Upper lobe of left lung (tissue), 6 donors: ENCODE measurements at places on chromosomes 2 and 18.

GRCh38 chr2:17231394-17231965 lies 286.8 kb downstream of the RAD51AP2 start:
- H3K27me3 ChIP-seq: no peaks in the 10 kb centered on the region
- DNase-seq: no peak
- H3K36me3 ChIP-seq: no peaks in the 10 kb centered on the region
- no peak overlapping the region for H3K4me3 ChIP-seq
- no peaks in the 10 kb centered on the region for H3K4me1 ChIP-seq

DNA sequence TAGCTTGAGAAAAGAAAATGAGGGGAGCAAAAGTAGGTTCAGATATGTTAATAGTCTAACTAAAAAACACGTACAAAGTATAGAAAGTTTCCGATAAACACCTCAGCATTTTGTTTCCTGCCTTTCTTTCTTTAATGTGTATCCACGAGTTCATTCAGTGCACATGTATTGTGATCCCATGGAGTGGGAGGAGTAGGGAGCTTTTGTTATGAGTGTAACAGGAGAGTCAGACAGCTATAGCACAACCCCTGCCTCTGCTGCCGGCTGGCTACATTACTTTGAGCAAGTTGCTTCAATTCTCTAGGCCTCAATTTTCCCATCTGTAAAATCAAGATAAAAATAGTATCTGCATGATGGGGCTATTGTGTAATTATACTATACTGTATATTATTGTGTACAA lies 249.2 kb upstream of the FIGN start:
- no peaks in the 10 kb centered on the region for H3K36me3 ChIP-seq
- no peak overlapping the region for H3K27ac ChIP-seq
- DNase-seq: no peak
- H3K27me3 ChIP-seq: no peaks in the 10 kb centered on the region
- H3K4me1 ChIP-seq: no peaks in the 10 kb centered on the region

GRCh38 chr2:237660381-237660900 lies 33.1 kb downstream of the LRRFIP1 start:
- no peaks in the 10 kb centered on the region for H3K36me3 ChIP-seq
- H3K4me1 ChIP-seq: peaks cover 19% of the 10 kb centered on the region
- H3K27me3 ChIP-seq: no peaks in the 10 kb centered on the region
- H3K4me3 ChIP-seq: no peak overlapping the region

- no peak overlapping the region for H3K27ac ChIP-seq
- H3K4me1 ChIP-seq: no peaks in the 10 kb centered on the region
- no peak for DNase-seq
- H3K27me3 ChIP-seq: no peaks in the 10 kb centered on the region
- no peak overlapping the region for H3K4me3 ChIP-seq
- no peaks in the 10 kb centered on the region for H3K36me3 ChIP-seq
These were observed 71.9 kb downstream of the ADD2 start for GRCh38 chr2:70696142-70696541.

DNA sequence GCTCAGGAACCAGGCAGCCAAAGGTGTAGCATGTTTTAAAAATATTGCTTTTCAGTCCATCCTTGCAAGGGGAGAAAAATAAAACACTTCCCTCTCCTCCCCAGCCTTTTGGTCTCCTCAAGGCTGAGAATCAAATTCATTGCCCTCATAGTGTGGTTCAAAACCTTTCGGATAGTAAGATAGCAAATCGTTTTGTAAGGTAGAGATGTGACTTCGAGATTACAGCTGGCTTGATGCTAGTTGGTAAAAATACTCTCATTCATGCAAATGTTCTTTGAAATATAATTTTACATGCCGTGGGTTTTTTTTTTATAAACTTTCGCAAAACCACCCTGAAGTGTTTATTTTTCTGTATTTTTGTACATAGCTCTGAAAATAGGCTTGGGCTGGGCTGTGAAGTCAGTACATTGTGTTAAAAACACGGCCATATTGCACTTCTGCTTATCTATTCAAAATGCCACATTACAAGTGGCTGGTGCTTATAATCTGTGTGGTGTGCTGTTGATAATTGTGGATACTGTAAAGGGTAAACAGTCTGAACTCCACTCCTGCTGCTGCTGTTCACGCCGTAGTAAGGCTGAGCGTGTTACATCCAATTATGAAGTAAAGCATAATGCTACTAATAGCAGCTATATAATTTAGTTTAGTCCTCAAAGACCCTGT lies 172.0 kb upstream of the SIX3 start:
- no peak overlapping the region for H3K4me3 ChIP-seq
- no peaks in the 10 kb centered on the region for H3K27me3 ChIP-seq

GRCh38 chr2:656676-657075 lies 20.5 kb downstream of the TMEM18 start:
- no peak for DNase-seq
- H3K27me3 ChIP-seq: no peaks in the 10 kb centered on the region
- no peaks in the 10 kb centered on the region for H3K4me1 ChIP-seq

- no peak overlapping the region for H3K4me3 ChIP-seq
- peaks cover 40% of the 10 kb centered on the region for H3K4me1 ChIP-seq
- peak overlapping the region; percentile 76 for H3K27ac ChIP-seq
- no peaks in the 10 kb centered on the region for H3K27me3 ChIP-seq
- no peaks in the 10 kb centered on the region for H3K36me3 ChIP-seq
These were observed 15.2 kb downstream of the INPP5D start for GRCh38 chr2:233075141-233075965.

GRCh38 chr2:48459921-48460320 lies 70.0 kb upstream of the STON1 start:
- no peak overlapping the region for H3K27ac ChIP-seq
- H3K27me3 ChIP-seq: no peaks in the 10 kb centered on the region
- no peak for DNase-seq

GRCh38 chr18:51339856-51340255 lies 142.4 kb upstream of the MEX3C start:
- no peaks in the 10 kb centered on the region for H3K36me3 ChIP-seq
- H3K27ac ChIP-seq: no peak overlapping the region
- H3K27me3 ChIP-seq: no peaks in the 10 kb centered on the region
- H3K4me3 ChIP-seq: no peak overlapping the region
- no peak for DNase-seq

GRCh38 chr2:218026244-218026643 lies 23.4 kb upstream of the TNS1 start:
- H3K36me3 ChIP-seq: no peaks in the 10 kb centered on the region
- peaks cover 13% of the 10 kb centered on the region for H3K4me1 ChIP-seq
- H3K4me3 ChIP-seq: no peak overlapping the region
- no peaks in the 10 kb centered on the region for H3K27me3 ChIP-seq
- H3K27ac ChIP-seq: no peak overlapping the region

- H3K27ac ChIP-seq: peak overlapping the region; percentile 89
- H3K4me1 ChIP-seq: peaks cover 15% of the 10 kb centered on the region
- H3K36me3 ChIP-seq: no peaks in the 10 kb centered on the region
- DNase-seq: peak; percentile 62
- peak overlapping the region; percentile 98 for H3K4me3 ChIP-seq
These were observed 302 bp downstream of the TXNL4A start for GRCh38 chr18:79988071-79988450.

DNA sequence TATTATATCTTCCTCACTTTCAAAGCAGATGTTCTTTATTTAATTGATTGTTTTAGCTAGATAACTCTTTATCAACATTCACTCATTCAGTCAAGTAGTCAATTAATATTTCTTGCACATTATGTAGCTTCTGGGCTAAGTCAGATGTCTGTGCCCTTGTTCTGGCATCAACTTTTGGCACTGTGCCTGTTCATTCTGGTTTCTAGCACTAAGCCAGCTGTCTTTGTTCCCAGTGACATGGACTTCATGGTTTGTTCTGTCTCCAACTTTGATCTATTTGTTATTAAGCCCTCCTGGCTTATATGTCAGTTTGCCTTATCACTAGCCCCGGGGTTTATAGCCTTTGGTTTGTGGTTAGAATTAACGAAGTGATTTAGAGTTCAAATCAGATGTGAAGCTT lies 247.9 kb upstream of the SYT4 start:
- no peak overlapping the region for H3K4me3 ChIP-seq
- H3K36me3 ChIP-seq: no peaks in the 10 kb centered on the region
- no peaks in the 10 kb centered on the region for H3K27me3 ChIP-seq
- H3K4me1 ChIP-seq: no peaks in the 10 kb centered on the region
- DNase-seq: no peak
- no peak overlapping the region for H3K27ac ChIP-seq

DNA sequence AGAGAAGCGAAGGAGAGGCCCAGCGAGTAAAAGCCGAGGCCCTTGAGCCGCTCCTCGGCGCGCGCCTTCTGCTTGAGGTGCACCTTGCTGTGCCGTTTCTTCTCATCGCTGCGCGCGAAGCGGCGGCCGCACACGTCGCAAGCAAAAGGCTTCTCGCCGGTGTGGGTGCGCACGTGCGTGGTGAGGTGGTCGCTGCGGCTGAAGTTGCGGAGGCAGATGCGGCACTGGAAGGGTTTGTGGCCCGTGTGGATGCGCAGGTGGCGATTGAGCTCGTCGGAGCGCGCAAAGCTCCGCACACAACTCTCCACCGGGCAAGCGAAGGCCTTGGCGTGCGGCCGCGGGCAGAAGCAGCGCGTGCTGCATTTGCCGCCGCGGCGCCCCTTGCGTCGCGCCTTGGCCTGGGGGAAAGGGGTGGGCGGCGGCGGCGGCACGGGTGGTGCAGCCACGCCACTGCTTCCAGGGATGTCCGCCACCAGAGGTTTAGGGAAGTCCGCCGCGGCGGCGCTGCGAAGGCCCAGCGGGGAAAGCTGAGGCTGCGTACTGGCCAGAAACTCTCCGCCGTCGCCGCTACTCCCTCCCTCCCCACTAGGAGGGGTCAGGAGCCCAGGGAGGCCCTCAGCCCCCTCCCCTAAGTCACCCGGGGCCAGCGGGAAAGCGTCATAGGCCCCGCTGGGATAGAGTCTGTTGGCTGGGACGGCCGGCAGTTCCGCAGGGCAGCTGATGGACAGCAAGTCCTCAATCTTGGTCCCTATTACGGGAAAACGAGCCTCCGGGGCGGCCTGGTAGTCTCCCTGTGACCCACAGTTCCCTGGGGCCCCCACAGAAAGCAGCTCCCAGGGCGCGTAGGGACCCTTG lies 1.7 kb downstream of the EGR4 start:
- DNase-seq: peak; percentile 83
- H3K36me3 ChIP-seq: no peaks in the 10 kb centered on the region
- H3K27me3 ChIP-seq: peaks cover 54% of the 10 kb centered on the region
- no peak overlapping the region for H3K27ac ChIP-seq

DNA sequence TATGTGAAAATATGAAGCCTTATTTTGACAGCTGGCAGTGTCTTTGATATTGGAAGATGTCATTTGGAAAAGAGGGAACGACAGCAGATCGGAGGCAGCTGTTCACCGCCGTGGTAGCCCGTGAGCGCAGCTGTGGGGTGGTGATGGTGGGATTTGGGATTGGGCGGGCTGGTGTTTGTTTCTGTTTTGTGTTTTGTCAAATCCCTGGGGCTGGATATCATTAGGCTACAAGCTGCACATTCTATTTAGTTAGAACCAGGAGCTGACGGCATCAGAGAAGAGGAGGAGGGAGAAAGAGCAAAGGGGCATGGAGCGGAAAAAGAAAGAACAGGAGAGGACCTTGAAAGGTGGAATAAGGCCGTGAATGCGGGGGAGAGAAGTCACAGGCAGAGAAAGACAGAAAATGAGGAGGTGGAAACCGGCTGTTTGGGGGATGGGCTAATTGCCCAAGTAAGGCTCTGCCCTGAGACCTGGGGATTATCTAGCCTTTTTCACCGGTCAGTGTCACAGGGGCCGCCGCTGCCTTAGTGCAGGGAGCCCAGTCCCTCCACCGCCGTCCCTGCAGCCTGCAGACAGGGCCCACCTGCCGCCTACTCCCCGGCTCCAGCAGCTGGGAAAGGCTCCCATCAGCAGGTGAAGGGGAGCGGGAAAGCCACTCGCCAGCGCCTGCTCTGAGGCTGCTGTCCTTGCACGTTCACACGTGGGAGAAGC lies 88.0 kb downstream of the ZCCHC2 start:
- no peaks in the 10 kb centered on the region for H3K4me1 ChIP-seq
- no peak overlapping the region for H3K27ac ChIP-seq
- H3K27me3 ChIP-seq: no peaks in the 10 kb centered on the region
- DNase-seq: peak; percentile 63

- H3K36me3 ChIP-seq: no peaks in the 10 kb centered on the region
- H3K4me3 ChIP-seq: no peak overlapping the region
- no peaks in the 10 kb centered on the region for H3K27me3 ChIP-seq
- H3K27ac ChIP-seq: no peak overlapping the region
These were observed 36.7 kb downstream of the GULP1 start for GRCh38 chr2:188328419-188328818.

GRCh38 chr18:26286008-26286407 lies 59.8 kb downstream of the TAF4B start:
- H3K27me3 ChIP-seq: no peaks in the 10 kb centered on the region
- no peaks in the 10 kb centered on the region for H3K4me1 ChIP-seq
- no peak overlapping the region for H3K4me3 ChIP-seq

- H3K4me1 ChIP-seq: peaks cover 88% of the 10 kb centered on the region
- peak within 1 kb of the TSS; percentile 80 for H3K4me3 ChIP-seq
- H3K27me3 ChIP-seq: no peaks in the 10 kb centered on the region
- no peaks in the 10 kb centered on the region for H3K36me3 ChIP-seq
- peak; percentile 89 for DNase-seq
- H3K27ac ChIP-seq: peak within 1 kb of the TSS; percentile 100
These were observed at the start of gene TMBIM1 for GRCh38 chr2:218292048-218293014. Gene TMBIM1 (minus strand): TSS chr2:218292503. CDS start chr2:218282141, 10,362 bp downstream.

GRCh38 chr2:25651066-25651465 lies 22.3 kb downstream of the DTNB start:
- no peaks in the 10 kb centered on the region for H3K27me3 ChIP-seq
- H3K36me3 ChIP-seq: no peaks in the 10 kb centered on the region
- H3K4me3 ChIP-seq: no peak overlapping the region
- DNase-seq: no peak
- no peak overlapping the region for H3K27ac ChIP-seq

GRCh38 chr2:61582165-61582564 lies 44.0 kb upstream of the XPO1 start:
- DNase-seq: no peak
- no peaks in the 10 kb centered on the region for H3K4me1 ChIP-seq
- no peaks in the 10 kb centered on the region for H3K27me3 ChIP-seq
- no peaks in the 10 kb centered on the region for H3K36me3 ChIP-seq
- H3K27ac ChIP-seq: no peak overlapping the region

GRCh38 chr2:192719629-192720028 lies 524.9 kb upstream of the TMEFF2 start:
- H3K4me1 ChIP-seq: no peaks in the 10 kb centered on the region
- H3K4me3 ChIP-seq: no peak overlapping the region
- no peaks in the 10 kb centered on the region for H3K36me3 ChIP-seq
- H3K27me3 ChIP-seq: no peaks in the 10 kb centered on the region
- no peak overlapping the region for H3K27ac ChIP-seq

DNA sequence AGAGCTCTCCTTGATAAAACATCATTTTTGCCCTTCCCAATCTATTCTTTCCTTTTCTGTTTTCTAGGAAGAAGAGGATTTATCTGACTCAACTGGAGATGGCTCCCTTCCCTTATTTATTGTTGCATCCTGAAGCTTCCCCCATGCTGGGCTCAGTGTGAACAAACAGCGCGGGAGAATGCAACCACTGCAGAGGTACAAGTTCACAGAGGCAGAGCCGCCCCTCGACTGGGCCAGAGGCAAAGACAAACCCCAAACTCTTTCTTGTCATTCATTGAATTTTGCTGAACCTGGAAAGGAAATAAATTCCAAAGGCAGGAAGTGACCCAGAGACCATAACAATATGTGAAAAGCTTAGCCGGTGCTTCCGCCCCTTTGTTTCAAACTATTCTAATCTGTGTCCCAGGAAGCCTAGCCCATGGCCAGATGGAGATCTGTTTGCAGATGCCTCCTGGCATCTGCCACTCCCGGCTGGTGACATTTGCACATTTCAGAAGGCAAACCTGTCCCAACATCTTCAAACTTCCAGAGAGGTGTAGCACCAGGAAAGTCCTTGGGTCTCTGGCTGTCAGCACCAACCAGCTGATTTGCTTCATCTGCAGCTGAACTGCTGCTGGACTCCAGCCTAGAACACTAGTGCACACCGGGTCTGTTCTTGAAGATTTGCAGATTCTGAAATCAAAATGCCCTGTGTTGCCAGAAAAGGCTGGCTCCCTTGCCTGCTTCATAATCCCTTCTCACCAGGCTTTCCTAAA lies 79.4 kb upstream of the MAP4K3 start:
- H3K4me3 ChIP-seq: no peak overlapping the region
- peaks cover 30% of the 10 kb centered on the region for H3K4me1 ChIP-seq
- H3K27me3 ChIP-seq: no peaks in the 10 kb centered on the region
